ENCODE measurements at places on chromosomes 1 and 21.
A peak's percentile ranks its signal among the peaks of the same experiment; 100 is the strongest.

DNA sequence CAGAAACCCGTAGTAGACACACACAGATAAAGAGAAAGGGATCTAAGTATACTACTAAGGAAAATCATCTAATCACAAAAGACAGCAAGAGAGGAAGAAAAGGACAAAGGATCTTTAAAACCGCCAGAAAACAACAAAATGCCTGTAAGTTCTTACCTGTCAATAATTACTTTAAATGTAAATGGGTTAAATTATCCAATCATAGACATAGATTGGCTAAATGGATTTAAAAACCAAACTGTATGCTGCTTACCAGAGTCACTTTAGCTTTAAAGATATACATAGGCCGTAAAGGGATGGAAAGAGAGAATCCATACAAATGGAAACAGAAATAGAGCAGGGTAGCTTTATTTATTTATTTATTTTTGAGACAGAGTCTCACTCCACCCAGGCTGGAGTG, 44.0 kb downstream of the FLVCR1 start:
- no peak for DNase-seq

DNA sequence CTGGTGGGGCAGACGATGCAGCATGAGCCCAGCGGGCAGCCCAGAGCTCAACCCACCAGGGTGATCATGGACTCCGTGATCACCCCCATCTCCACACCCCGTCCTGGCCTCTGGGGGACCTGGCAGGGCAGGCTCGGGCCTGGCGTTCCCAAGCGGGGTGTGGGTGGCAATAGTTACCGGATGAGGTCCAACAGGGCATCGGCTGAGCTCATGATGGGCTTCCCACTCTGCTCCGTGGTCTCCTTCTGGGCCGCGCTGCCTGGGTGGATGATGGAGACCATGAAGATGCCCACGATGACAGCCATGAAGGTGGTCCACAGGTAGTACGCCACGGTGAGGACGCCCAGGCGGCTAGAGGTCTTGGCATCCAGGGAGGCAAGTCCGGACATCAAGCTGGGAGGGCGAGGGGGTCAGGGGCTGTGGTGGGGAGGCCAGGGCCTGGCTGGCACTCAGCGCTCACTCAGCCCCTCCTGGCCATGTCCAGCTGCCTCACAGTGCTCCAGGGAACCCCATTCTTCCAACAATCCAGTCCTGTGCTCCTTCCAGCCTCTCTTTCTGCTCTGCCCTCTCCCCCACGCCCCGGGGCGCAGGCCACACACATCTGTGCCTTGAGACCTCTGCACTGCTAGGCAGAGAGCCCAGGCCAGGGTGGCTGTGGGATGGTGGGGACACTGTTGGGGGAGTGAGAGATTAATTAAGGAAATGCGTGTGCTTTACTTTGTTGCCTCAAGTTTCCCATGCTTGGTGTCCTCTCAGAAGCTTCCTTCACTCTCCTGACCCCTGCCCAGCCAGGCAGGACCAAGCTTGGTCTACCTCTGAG, 27.6 kb downstream of the SLC1A7 start:
- DNase-seq: no peak

DNA sequence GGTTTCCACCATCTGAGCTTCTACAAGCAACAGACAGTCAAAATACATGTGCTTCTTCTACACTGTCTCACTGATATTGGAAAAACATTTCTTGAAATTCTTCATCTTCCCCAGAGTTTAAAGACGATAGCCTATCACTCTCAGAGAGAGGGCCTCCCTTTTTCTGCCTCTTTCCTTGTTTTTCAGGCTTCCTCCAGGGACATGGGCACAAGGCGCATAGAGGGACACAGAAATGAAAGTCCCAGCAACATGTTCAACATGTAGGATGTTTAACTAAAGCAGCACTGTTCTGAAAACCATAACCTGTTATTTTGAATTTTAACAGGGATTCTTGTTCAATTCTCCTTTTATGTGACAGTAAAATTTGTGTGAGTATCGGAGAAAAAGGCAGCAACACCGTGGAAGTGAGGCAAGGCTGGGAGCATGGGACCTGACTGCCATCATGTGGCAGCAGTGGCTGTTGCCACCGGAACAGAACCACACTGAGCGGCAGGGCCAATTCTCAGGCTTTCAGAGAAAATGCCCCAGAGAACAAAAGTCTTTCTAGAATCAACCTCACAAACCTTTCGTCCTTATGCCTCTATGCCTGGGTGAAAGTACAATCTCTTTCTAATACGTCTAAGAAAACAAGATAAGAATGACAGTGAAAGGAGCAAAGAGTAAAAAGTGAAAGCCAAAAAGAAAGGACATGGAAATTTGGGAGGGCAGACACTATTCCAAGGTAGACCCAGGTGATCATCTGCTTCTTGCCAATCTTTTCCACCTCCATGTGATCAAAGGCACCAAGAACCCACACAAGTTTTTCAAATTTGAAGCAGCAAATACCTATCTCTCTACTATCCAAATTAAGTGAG, 54.5 kb downstream of the PCNX2 start:
- no peak for DNase-seq

- peak; percentile 87 for DNase-seq
Measured at GRCh38 chr1:222465211-222466041, 82.5 kb downstream of the HHIPL2 start.

DNA sequence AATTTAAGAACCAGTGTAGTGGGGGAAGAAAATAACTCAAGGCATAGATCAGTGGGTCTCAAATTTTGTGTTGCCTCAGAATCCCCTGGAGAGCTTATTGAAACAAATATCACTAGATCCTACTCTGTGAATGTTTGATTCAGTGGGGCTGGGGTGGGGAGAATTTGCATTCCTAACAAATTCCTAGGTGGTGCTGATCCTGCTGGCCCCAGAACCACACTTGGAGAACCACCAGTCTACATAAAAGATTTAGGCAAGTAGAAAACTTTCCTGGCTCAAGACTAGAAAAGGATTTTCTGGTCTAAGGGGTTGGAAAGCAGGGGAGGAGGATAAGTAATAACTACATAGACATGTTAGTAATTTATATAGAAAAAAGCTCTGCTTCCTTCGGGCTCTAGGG, 34.1 kb upstream of the C1orf21 start:
- DNase-seq: no peak

GRCh38 chr1:248165186-248165585, 9.4 kb upstream of the OR2M2 start:
- no peak for DNase-seq

DNA sequence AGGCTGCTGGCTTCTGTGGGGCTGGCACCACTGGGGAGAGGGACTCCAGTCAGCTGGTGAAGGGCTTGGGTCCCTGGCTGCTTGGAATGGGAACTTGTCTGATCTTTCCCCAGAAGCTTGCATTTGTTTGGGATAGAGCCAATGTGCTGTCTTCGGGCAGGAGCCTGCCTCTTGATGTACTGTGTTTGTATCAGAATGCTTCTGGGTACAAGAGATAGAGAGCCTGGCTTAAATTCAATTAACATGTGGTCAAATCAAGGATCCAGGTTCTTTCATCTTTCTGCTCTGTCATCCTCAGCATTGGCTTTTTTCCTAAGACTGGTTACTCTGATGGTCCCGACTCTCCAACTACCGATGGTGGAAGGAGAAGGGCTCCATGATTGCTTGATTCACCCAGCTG, 16.0 kb upstream of the PROK1 start:
- DNase-seq: no peak

DNA sequence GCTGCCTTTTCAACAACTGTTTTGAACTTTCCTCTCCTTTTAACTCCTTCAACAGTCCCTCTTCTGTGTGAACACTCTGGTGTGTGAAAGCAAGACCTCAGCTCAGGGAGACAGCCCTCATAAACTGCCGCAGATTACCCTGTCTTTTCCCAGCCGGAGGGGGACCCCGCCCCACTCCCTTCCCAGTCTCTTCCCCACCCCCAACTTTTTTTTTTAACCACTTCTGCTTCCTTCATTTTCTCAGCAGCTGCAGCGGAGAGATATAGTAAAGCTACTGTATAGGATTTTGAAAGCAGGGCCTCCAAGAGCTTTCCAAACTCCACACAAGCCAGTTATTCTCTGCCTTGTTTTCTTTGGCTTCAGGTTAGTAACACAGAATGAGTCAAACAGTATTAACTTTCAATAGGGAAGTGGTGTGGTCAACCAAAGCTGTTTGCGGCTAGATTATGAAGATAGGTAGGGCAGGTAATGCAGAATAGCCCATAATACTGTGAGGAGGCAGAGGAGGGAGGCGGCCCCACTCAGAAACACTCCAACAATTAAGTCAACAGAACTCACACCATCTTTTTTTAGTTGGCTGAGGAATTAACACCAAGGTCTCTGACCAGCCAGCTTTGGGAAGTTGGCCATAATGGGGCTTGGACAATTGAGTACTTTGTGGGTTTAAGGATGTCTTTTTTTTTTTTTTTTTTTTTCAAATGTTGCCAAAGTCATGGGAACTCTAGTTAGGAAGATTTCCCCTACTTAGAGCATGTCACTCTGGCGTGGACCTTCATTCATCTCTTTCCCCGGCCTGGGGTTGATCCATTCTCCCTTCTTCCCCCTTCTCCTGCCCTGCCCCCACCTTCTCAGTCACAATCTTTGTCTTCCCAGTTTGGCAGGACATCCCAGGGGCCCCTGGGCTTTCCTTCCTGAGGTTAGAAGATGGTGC, 177.0 kb downstream of the CLIC6 start:
- peak; percentile 33 for DNase-seq

- peak; percentile 66 for DNase-seq
Measured at GRCh38 chr1:202615501-202616354, 94.5 kb downstream of the SYT2 start.

DNA sequence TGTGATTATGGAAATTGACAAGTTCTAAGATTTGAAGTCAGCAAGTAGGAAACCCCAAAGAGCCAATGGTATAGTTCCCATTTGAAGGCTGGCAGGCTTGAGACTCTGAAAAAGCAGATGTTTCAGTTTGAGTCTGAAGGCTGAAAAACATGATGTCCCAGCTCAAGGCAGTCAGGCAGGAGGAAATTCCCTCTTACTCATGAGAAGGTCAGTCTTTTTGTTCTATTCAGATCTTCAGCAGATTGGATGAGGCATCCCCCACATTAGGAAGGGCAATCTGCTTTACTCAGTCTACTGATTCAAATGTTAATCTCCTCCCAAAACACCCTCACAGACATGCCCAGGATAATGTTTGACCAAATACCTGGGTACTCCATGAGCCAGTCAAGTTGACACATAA, 372.5 kb upstream of the ST6GALNAC5 start:
- no peak for DNase-seq

- DNase-seq: no peak
Measured at GRCh38 chr1:161267321-161267720, 8.8 kb downstream of the PCP4L1 start.

GRCh38 chr1:75265792-75266191, 131.6 kb downstream of the LHX8 start:
- DNase-seq: no peak

DNA sequence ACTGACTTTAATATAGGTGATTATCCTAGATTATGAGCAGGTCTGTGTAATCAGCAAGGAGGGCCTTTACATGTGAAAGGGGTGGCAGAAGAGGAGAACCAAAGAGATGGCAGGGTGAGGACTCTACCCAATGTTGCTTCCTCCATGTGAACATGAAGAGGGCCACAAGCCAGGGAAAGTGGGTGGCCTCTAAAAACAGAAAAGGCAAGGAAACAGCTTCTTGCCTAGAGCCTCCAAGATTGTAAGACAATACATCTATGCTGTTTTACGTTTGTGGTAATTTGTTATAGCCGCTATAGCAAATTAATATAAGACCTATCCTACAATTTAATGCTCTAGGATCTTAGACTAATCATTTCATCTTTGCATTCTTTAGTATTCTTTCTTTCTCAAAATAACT, 85.5 kb downstream of the PLPP3 start:
- no peak for DNase-seq

DNA sequence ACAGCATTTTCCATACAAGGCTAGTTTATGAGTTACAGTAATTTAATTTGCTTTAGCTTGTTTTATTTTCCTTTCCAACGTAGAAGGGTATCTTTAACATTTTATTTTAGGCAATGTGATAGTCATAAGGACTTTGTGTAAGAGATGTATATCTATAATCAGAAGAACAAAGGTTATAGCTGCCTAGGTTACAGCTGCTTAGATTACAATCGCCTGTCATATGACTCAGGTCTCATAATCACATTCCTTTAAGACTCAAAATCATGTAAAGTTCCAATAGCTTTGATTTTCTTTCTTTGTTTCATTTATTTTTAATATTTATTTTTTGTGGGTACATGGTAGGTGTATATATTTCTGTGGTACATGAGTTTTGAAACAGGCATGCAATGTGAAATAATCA, 37.8 kb upstream of the COP1 start:
- no peak for DNase-seq

- DNase-seq: no peak
Measured at GRCh38 chr1:186426118-186426517, 34.8 kb downstream of the PDC start.

DNA sequence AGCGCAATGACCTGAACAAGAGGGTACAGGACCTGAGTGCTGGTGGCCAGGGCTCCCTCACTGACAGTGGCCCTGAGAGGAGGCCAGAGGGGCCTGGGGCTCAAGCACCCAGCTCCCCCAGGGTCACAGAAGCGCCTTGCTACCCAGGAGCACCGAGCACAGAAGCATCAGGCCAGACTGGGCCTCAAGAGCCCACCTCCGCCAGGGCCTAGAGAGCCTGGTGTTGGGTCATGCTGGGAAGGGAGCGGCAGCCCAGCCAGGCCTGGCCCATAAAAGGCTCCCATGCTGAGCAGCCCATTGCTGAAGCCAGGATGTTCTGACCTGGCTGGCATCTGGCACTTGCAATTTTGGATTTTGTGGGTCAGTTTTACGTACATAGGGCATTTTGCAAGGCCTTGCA, 5.4 kb upstream of the CCDC28B start:
- DNase-seq: no peak

- no peak for DNase-seq
Measured at GRCh38 chr1:37561133-37562132, 4.7 kb downstream of the DNALI1 start.

DNA sequence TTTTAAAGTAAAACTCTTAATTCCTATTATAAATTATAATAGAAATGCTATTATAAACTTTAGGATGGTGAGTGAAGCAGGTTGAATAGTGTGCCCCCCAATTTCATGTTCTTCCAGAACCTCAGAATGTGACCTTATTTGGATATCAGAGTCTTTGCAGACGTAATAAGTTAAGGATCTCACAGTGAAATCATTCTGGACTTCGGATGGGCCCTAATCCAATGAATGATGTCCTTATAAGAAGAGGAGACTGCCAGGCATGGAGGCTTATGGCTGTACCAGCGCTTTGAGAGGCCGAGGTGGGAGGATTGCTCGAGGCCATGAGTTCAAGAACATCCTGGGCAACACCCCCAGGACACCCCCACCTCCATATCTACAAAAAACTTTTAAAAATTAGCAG, 9.4 kb upstream of the MT1HL1 start:
- no peak for DNase-seq

GRCh38 chr1:220579317-220579716, 51.4 kb downstream of the MARK1 start:
- no peak for DNase-seq

GRCh38 chr1:21337010-21337437, 46.8 kb upstream of the ECE1 start:
- no peak for DNase-seq

Measured in HS-27A (cell line).